ENCODE measurements at places on chromosomes 5 and 9. TPM values are rescaled to one million over a fixed set of nuclear protein-coding genes. Genes with fewer than 3 reads are reported as not detected.

DNA sequence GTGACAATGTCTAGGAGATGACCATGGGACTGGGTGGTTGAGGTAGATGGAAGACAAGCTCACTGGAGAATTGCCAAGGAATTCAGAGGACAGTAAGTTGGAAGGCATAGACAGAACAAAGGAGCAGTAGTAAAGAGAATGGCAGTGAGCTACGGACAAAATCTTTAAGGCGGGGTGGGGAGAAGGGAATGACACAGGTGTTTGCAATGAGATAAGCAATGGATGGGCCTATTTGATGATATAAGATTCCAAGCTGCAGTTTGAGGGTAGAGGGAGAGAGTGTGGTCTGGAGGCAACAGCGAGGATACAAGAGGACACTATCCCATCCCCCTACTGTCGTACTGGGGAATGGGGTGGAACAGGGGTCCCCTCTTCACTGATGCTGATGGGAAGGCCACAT, 14.4 kb downstream of the PTTG1 start:
- DNase-seq, result no peak

DNA sequence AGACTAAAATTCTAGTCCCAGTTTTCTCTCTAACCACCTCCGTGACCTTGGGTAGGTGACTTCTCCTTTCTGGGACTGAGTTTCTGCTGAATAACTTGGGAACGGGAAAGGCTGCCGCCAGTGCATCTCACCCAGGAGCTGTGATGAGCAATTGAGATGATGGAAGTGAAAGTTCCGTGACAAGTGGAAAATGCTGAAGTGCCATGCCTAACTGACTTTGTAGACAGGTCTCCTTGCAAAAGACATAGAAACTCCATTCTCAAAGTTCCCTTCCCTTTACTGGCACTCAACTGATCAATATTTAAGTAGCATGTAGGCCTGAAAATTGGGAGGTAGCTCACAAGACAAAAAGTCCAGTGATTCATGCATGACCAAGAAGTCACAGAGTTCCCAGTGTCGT, 6.3 kb upstream of the ADAM19 start:
- no peak for DNase-seq

GRCh38 chr9:74765481-74765971, 122.2 kb downstream of the TRPM6 start:
- DNase-seq, result no peak

- no peak for DNase-seq
Observed at GRCh38 chr5:127019928-127020327, 10.4 kb downstream of the MARCHF3 start.

GRCh38 chr5:175800656-175801081, 70.7 kb upstream of the CPLX2 start:
- DNase-seq, result no peak

DNA sequence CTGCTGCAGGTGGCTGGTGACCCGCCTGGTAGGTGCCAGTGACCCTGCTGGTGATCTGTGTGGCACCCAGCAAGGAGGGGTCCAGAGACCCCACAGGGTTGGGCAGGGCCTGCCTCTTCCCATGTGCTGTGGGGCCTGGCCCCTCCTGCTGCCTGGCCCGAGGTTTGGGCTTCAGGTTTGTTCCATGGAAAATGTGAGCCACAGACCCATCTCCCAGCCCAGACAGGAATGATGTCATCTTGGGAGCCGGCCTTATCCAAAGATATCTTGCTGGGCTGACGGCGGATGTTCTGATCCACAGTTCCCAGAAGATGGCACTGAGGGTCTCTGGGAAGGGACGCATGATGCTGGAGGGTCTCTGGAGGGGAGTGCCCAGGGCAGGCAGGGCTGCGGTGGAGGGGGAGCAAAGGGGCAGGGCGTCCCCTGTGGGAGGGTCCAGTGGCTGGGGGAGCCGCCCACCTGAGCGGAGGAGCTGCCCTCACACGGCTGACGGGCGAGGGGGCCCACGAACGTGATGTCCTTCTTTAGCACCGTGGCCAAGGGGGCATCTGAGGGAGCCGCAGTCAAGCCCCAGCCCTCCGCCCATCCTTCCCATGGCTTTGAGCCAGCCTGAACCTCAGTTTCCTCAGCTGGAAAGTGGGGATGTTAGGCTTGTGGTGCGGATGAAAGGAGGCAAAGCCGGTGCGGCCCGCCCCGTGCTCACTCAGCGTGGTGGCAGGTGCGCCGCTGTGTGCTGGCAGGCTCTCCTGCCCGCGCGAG, 68.1 kb downstream of the COL5A1 start:
- DNase-seq, result no peak

- DNase-seq, result no peak
Observed at GRCh38 chr9:109894473-109894872, 114.5 kb downstream of the PALM2AKAP2 start.

DNA sequence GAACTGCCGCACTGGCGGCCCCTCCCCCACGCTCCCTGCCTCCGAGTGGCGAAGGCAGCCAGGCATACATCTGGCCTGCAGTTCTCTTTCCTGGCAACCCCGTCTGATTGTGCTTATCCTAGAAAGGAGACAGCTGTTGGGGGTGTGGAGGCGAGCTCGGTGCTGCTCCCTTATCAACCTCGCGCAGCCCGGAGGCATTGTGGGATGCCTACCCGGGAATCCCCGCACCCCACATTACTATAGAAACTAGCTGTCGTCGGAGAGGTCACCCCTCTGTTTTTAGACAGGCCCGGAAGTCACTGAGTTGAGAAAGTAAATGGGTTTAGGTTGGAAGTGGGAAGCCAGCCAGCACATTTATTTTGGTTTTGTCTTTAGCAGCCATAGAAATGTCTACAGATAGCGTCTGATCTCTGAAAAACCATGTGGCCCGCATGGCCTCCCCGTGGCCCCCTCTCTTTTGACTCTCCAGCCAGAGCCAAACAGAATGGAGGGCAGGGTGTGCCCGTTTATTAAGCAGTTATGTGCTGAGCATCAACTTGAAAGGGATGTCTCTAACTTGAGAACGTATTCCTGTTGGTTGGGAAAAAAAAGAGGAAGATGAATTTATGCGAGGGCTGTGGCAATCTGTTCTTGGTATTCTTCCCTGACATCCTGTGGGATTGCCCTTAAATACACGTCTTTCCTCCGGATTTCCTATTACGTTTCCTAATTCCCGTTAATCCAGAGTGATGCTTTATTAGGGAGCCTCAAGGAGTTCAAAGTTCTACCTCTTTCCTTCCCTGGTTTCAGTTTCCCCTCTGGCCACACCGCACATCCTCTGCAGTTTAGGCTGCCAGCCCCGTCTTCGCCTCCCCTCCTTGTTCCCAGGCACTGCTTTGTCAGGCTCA, 3.9 kb downstream of the STC2 start:
- DNase-seq, result no peak

DNA sequence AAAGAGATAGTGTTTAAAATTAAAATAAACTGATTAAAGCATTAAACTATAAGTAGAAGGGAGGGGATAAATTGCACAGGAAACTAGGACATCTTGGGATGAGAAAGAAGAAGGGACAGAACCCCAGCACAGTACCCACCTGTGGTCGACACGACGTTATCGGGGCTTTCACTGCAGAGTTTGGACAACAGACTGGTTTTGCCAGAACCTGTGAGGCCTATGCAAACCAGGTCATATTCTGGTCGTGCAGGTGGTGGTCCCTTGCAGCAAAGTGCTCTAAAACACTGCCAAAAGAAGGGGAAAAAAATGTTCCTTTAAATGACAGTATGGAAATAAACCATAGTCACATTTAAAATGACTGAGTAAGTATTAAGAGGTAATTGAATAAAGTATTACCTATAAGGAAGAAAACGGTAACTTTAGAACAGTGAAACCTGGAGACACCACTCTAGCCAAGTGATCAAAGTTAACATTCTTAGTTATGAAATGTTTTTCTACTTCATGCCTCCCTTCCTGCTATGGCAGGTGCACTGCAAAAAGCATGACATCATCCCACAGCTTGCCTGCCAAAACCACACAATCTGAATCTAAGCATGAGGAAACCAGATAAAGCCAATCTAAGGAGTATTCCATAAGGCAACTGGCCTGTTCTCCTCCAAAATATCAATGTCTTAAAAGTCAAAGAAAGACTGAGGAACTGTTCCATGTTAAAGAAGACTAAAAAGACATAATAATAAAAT, 138.6 kb downstream of the ARL15 start:
- DNase-seq, result no peak

DNA sequence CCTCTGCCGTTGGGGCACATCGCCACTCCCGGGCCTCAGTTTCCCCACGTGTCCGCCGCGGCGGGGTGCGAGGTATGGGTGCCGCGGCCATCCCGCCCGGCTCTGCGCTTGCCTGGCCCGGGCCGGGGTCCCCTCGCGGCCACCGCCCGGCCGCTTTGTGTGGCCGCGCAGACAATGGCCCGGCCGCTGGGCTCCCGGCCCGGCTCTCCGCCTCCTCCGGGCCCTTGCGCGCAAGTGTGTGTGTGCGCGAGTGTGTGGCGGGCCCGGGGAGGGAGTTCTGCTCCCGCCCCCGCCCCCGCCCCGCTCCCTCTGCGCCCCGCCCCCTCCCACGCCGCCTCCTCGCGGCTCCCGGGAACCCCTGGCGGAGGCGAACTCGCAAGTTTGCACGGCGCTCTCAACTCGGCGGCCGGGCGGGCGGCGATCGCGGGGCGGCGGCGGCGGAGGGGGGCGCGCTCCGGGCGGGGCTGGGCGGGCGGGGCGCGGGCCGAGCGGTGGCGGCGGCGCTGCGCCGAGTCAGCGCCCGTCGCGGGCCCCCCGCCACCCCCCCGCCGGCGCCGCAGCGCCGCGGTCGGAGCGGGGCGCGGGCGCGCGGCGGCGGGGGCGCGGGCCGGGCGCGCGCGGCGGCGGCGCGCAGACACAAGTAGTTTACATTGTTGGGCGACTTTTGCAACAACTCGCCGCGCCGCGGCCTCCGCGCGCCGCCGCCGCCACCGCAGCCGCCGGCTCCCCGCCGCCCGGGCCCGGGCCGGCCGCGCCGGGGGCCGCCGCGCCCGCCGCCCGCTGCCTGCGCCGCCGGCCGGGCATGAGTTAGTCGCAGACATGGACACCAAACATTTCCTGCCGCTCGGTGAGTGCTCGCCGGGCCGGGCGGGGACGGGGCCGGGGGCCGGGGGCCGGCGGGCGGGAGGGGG, at the start of gene RXRA:
TSS of gene RXRA (plus strand) at position 643 of the 911 bp plus-strand sequence. CDS start at position 820, 177 bp downstream.
- peak; percentile 75 for DNase-seq

GRCh38 chr5:116025866-116026265, 6.4 kb upstream of the ARL14EPL start:
- DNase-seq, result no peak

DNA sequence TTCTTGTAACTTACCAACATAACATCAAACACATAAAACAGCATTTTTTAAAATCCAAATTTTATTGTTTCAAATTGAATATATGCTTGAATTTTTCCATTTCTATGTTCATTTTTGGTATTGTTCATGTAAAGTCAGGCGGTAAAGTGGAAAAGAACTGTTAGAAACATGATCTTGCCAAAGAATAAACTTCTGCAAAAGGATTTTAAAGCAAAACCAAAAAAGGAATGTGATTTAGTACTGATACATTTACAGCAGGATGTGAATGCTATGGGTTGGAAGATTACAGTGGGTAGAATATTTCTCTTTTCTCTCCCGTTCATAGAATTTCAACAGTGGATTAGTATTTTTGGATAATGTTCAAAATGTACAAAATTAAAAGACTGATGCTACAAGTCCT, 277.2 kb upstream of the MPDZ start:
- DNase-seq, result no peak

DNA sequence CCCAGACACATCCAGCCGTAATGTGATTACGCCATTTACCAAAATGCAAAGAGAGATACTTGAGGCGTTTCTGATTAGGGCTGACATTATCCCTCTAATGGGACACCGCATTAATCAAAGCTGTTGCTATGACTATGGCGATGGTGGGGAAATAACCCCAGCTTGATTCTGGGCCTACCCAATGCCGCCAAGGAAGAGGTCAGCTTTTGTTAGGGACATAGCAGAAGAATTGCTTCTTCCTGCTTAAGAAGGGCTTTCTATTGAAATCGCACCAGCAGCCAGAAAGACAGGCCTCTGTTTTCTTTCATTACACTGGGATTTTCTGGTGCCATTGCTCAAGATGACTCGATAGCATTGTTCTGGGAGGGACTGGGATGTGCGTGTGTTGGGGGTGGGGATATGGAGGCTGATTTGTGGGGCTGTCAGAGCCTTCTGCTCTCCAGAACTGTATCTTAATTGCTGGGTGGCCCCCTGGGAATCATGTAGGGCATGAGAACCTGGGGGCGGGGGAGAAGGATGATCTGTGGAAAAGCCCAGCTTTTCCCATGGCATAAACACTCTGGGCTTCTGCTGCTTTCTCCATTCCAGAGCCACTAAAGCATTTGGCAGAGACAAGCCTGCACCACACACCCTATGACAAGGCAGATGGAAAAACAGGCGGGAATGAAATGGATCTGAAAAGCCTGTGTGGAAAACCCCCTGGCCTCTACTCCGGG, 106.5 kb upstream of the RAD23B start:
- no peak for DNase-seq

GRCh38 chr5:72223371-72223770, 96.7 kb downstream of the MRPS27 start:
- no peak for DNase-seq

- peak; percentile 2 for DNase-seq
Observed at GRCh38 chr5:146890731-146891440, 12.3 kb upstream of the PPP2R2B start.

DNA sequence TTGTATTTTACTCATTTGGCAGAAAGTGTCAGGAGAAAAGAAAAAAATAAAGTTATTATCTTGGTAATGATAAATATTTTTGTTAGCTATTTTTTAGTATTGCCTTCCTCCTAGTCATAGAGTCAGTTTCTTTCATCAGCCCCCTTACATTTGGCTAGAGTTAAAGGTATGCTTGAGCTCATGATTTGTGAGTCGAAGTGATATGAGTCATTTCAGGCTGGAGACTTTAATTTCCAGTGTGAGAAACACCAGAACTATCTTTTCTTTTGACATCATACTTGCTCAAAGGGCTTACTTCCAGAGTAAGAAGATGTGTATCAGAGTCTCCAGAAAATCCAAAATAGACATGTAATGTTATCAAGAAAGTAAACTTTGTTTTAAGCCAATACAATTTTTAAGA, 746.7 kb upstream of the TYRP1 start:
- no peak for DNase-seq

DNA sequence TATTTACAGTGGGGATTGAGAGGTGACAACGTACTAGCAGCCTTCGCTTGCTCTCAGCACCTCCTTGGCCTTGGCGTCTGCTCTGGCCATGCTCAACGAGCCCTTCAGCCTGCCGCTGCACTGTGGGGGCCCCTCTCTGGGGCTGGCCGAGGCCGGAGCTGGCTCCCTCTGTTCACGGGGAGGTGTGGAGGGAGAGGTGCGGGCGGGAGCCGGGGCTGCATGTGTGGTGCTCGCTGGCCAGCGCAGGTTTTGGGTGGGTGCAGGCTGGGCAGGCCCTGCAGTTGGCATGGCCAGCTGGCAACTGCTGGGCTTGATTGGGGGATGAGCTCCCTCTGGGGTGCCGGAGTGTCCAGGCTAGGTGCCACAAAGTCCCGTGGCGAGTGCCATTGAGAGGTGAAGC, 5.8 kb upstream of the DMRTA1 start:
- no peak for DNase-seq

The DPYSL3 gene
- 2.3 TPM for total RNA-seq

The ITGA2 gene
- 11.6 TPM for total RNA-seq

The SLC1A1 gene
- total RNA-seq, result 40.7 TPM

The ZBED3 gene
- 2.6 TPM for total RNA-seq

The STPG3 gene
- total RNA-seq, result not detected

The PCDHB3 gene
- 0.03 TPM for total RNA-seq
